Ascending aorta (tissue), 2 donors: ENCODE measurements at places on chromosomes 7 and 10.
A peak's percentile ranks its signal among the peaks of the same experiment; 100 is the strongest.

- no peaks in the 10 kb centered on the region for H3K27me3 ChIP-seq
- H3K4me1 ChIP-seq: no peaks in the 10 kb centered on the region
- no peak overlapping the region for H3K27ac ChIP-seq
- H3K36me3 ChIP-seq: no peaks in the 10 kb centered on the region
- DNase-seq: no peak
Measured at GRCh38 chr10:70055550-70055949, 2.9 kb downstream of the MACROH2A2 start.

DNA sequence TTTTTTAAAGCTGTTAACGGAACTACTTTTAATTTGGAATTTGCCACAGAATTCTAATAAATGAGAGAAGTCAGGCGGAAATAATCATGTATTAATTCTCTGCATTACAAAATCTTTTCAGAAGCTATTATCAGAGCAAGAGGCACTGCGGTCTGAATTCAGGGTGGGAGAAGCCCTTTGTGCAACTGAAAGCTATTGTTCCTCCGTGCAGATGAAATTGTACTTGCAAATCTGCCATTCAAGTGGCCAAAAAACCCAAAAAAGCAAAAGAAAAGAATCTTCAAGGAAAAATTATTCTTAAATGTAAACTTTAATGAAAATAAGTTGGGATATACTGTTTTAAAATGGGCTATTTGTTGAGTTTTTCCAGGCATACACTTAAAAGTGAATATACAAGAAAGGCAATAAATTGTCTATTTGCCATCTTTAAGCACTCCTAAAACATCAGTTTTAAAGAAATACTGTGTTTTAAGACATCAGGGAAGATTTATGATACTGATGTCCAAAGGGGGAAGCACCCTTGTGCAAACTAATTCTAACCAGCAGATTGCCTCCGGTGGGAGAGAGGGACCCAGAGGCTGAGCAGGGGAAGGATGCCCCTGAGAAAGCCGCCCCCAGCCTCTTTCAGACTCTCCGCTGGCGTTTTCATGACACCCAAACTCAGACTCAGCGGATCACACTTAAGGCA lies 351.2 kb downstream of the DNAJB6 start:
- no peak overlapping the region for H3K27ac ChIP-seq
- peaks cover 28% of the 10 kb centered on the region for H3K27me3 ChIP-seq
- no peak for DNase-seq
- H3K4me3 ChIP-seq: no peak overlapping the region

GRCh38 chr10:52740913-52741675 lies 31.5 kb downstream of the MBL2 start:
- no peak for DNase-seq
- no peaks in the 10 kb centered on the region for H3K36me3 ChIP-seq
- no peak overlapping the region for H3K27ac ChIP-seq
- H3K4me3 ChIP-seq: no peak overlapping the region

DNA sequence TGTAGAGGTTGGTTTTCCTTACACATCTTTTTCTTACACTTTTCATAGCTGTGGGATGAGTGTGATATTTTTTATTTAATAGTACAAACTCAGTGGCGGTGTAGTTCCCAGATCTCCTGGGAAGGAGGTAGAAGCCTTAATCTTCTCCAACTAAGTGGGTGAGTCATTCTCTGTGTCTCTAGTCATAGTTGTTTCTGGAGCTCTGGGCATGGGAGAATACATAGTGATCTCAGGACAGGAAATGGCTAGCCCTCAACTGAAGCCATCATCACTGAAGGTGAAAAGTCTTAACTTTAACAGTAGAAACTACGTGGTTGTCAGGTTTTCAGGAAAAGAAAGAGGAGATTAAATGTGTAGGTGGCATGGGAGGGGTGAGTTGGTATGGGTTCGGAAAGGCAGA lies 319.4 kb upstream of the FZD8 start:
- no peaks in the 10 kb centered on the region for H3K27me3 ChIP-seq
- no peak overlapping the region for H3K27ac ChIP-seq
- H3K36me3 ChIP-seq: no peaks in the 10 kb centered on the region

- DNase-seq: peak; percentile 56
- no peak overlapping the region for H3K4me3 ChIP-seq
- no peaks in the 10 kb centered on the region for H3K4me1 ChIP-seq
- no peak overlapping the region for H3K27ac ChIP-seq
- H3K27me3 ChIP-seq: no peaks in the 10 kb centered on the region
Measured at GRCh38 chr10:677750-678661, 11.5 kb downstream of the DIP2C start.

- H3K4me3 ChIP-seq: no peak overlapping the region
- no peak overlapping the region for H3K27ac ChIP-seq
- H3K27me3 ChIP-seq: no peaks in the 10 kb centered on the region
- no peak for DNase-seq
- H3K36me3 ChIP-seq: no peaks in the 10 kb centered on the region
Measured at GRCh38 chr10:6071181-6072175, 9.3 kb upstream of the IL2RA start.

DNA sequence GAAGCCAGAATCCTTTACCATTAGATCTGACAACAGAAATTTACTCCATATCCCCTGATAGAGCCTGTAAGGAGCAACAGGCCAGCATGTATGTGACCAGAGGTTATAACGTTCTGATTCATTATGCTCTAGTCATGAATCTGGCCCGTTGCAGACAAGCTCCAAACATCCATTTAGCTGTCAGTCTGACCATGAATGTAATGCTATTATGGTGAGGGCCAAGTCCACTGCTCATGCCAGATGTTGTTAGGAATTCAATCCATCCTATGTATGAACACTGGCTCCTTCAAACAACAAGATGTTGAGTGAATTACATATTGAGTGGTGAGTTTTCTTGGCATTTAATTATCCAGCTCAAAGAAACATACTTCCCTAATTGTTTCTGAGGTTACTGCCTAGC lies 610.1 kb upstream of the ANKRD30A start:
- no peaks in the 10 kb centered on the region for H3K36me3 ChIP-seq
- H3K4me1 ChIP-seq: no peaks in the 10 kb centered on the region
- no peak for DNase-seq
- H3K27ac ChIP-seq: no peak overlapping the region
- no peaks in the 10 kb centered on the region for H3K27me3 ChIP-seq

GRCh38 chr7:152911226-152911560 lies 151.6 kb downstream of the ACTR3B start:
- H3K27ac ChIP-seq: no peak overlapping the region
- H3K27me3 ChIP-seq: no peaks in the 10 kb centered on the region
- no peak for DNase-seq
- no peaks in the 10 kb centered on the region for H3K36me3 ChIP-seq

DNA sequence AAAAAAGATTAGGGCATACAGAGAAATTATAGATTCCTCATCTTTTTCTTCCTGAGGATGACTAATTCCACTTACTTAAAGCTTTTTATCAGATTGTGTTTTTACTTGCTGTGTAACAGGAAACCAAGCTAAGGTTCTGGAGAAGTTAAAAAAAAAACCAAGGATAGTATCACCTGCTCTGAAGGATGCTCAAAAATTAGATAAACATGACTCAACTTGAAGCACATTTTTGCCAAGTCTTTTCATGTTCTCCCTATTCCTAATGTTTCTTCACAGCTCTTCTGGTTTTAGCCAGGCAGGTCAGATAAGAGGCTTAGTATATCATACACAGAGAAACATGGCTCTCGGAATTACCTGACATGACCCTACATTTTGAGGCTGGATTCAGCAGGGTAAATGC lies 90.3 kb downstream of the CPEB3 start:
- H3K4me1 ChIP-seq: no peaks in the 10 kb centered on the region
- no peaks in the 10 kb centered on the region for H3K36me3 ChIP-seq
- no peak overlapping the region for H3K4me3 ChIP-seq
- H3K27me3 ChIP-seq: no peaks in the 10 kb centered on the region
- no peak overlapping the region for H3K27ac ChIP-seq

GRCh38 chr7:136652635-136653370 lies 215.6 kb upstream of the CHRM2 start:
- no peak for DNase-seq
- H3K36me3 ChIP-seq: no peaks in the 10 kb centered on the region
- no peak overlapping the region for H3K4me3 ChIP-seq
- H3K4me1 ChIP-seq: no peaks in the 10 kb centered on the region

DNA sequence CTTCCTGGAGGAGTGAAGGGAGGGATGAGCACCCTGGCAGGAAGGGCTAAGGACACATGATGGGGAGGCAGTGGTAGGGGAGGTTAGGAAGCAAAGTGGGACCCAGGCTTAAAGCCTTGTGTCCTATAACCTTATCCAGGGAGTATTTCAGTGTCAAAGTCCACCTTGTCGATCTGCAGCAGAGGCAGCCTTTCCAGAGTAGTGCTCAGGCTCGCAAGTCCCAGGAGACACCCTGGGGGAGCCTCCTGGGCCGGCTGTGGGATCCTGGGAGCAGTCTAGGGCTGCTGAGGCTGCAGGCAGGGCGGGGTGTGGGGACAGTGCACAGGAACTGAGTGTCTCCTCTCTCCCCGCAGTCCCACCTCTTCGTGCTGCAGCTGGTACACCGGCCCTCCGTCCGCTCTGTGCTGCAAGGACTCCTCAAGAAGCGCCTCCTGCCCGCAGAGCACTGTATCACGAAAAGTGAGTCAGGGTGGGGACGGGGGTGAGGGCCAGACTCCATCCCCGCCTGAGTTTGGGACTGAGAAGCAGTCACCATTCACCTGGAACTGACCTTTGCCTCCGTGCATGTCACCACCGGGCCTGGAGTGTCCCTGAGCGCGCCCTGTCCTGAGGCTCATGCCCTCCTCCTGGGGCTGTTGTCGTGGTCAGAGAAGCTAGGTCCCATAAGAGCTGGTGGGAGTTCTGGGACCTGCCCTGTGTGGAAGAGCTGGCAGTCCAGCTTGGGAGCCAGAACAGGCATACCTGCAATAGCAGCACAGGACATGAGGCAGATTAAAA lies 45.3 kb upstream of the PPIF start:
- peaks cover 95% of the 10 kb centered on the region for H3K36me3 ChIP-seq
- H3K27ac ChIP-seq: no peak overlapping the region
- peaks cover 14% of the 10 kb centered on the region for H3K4me1 ChIP-seq
- DNase-seq: no peak

DNA sequence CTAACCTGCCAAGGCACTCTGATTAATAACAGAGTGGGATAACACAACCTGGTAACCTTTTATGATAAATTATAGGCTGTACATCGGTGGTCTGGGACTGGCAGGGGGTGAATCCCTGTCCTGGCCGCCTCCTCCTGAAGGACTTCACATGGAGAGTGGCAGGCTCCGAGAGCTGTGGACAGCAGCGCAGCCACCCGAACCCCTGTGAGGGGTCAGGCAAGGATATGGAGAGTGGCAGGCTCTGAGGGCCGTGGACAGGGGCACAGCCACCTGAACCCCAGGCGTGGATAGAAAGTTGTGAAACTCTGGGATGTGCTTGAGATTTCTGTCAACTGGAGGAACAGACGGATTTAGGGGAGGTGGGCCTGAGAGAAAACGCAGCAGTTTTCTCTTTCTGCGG lies 107.0 kb upstream of the MGMT start:
- no peak for DNase-seq
- H3K4me1 ChIP-seq: no peaks in the 10 kb centered on the region
- H3K4me3 ChIP-seq: no peak overlapping the region
- no peaks in the 10 kb centered on the region for H3K27me3 ChIP-seq
- no peak overlapping the region for H3K27ac ChIP-seq

GRCh38 chr10:11397980-11398580 lies 213.4 kb downstream of the USP6NL start:
- H3K36me3 ChIP-seq: no peaks in the 10 kb centered on the region
- H3K27me3 ChIP-seq: no peaks in the 10 kb centered on the region
- no peak overlapping the region for H3K4me3 ChIP-seq
- no peak for DNase-seq
- H3K27ac ChIP-seq: no peak overlapping the region

DNA sequence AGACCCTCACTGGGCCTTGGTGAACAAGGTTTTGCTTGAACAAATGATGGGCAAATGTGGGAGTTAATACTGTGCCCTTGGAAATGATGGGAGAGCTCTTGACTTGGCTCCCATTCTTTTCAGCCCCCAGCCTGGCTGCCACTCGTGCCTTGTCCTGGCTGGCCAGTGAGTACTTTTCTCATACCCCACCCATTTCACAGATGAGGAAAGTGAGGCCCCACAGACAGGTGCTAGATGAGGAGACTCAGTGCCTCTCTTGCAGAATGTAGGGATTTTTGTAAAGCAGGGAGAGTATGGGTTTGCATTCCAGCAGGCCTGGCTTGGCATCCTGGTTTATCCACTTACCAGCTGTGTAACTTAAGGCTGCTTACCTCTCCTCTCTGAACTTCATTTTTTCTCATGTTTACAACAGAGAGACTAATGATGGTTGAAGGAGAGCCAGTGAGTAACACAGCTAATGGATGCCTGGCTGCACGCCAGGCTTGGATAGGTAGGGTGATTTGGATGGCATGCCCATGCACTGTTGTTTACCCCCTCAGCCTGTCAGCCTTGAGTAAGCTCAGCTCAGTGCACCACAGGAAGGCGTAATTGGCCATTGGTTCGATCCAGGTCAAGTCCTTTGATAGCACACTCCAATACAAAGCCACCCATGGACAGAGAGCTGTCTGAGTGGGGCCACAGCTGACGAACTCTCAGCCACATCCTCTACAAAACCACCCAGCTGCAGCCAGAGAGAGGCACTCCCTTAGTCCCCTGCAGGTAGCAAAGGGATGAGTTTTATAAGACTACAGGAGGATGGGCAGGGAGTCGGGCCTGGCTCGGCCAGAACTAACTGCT lies 436.8 kb downstream of the RPS24 start:
- no peak overlapping the region for H3K27ac ChIP-seq
- no peaks in the 10 kb centered on the region for H3K36me3 ChIP-seq
- H3K4me1 ChIP-seq: no peaks in the 10 kb centered on the region
- H3K4me3 ChIP-seq: no peak overlapping the region
- no peaks in the 10 kb centered on the region for H3K27me3 ChIP-seq
